Left renal pelvis (tissue), 4 donors: ENCODE measurements at places on chromosomes 3 and 15. TPM values are rescaled to one million over a fixed set of nuclear protein-coding genes. Genes with fewer than 3 reads are reported as not detected.
A peak's percentile ranks its signal among the peaks of the same experiment; 100 is the strongest.

GRCh38 chr3:186213946-186214345, 105.1 kb upstream of the ETV5 start:
- no peak for DNase-seq

- DNase-seq = peak; percentile 23
Observed at GRCh38 chr15:88704791-88705768, 66.3 kb downstream of the ISG20 start.

MME gene
- 21.9 TPM for polyA plus RNA-seq

- DNase-seq = no peak
Observed at GRCh38 chr3:133295199-133295901, 104.5 kb upstream of the BFSP2 start.

FETUB gene
- 0.22 TPM for polyA plus RNA-seq

- DNase-seq = peak; percentile 65
Observed at GRCh38 chr3:48685603-48686511, at the start of gene NCKIPSD. NCKIPSD (minus strand) TSS chr3:48685915; CDS start chr3:48685807, 108 bp downstream.

ISLR2 gene
- 2.4 TPM for polyA plus RNA-seq

DNA sequence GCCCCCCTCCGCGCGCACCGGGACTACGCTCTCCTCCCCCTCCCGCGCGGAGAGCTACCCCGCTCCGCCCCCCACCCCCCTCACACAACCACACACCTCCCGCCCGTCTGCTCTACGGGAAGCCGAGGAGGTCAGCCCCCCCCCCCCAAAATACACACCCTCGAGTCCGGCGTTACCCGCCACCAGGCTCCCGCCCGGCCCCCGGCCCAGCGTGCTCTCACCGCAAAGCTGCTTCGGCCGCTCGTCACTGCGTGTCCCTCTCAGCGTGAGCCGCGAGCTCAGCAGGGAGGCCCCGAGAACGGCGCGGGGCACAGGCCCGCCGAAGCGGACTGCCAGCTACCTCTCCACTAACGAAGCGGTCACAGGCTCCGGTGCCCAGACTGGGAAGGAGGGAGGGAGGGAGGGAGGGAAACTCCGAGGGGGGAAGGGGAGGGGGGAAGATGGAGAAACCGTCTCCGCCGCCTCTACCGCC, 252 bp downstream of the SIN3A start:
- no peak for DNase-seq

DNA sequence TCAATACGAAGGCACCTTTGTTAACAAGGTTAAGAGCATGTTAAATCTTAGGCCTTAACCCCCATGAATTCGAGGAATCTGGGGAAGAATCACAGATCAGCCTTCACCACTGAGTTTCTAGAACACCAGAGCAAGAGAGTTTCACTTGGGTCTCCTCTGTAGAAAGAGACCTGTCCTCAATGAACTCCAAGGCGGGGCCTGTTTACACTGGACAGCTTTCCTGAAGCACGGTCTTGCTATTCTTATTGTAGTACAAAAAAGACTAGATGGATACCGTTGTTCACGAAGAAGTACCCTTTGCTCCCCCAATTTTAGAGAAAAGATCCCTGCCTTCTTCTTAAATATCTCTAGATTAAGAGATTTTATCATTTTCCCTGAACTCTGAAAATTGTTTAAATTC, 64.9 kb downstream of the USF3 start:
- no peak for DNase-seq

- no peak for DNase-seq
Observed at GRCh38 chr15:48898032-48898431, 20.1 kb downstream of the EID1 start.

DNA sequence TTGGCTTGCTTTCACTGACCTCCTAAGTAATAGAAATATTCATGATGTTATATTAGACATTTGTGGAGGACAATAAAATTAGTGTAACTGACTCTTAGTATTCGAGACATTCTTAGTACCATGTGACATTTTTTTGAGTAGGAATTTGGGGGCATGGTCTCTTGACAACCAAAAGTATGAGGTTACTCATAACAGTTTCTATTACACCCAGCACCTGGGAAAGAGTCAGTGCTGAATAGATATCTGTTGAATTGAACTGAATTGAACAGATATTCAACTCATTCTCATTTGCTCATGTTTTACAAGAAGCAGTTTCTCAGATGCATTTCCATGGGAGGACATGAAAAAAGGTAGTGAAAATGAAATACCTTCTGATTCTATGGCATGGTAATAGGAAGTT, 84.4 kb downstream of the CMSS1 start:
- no peak for DNase-seq

UBAP1L gene
- polyA plus RNA-seq = 8.7 TPM

TRH gene
- 0.43 TPM for polyA plus RNA-seq

DNA sequence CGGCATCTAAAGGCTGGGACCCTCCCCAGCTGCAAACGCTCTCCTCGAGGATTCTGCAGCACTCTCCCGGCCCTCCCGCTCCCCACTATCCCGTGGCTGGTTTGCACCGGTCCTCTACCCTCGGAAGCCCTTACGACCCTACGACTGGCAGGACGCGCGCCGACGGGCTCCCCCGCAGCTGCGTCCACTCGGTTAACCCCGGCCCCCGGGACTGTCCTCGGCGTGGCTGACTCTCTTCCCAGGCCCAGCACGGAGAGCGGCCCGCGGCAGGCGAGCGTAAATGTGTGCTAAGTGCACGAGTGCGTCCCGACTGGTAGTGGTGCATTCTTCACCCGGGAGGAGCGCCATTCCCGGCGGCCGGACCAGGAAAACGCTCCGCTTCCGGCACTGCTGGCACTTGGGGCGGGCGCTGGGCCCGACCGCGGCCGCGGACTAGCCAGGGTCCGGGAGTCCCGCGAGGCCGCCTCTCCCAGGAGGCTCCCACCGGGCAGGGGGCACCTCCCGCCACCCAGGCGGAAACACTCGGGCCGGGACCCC, 508 bp downstream of the GORASP1 start:
- DNase-seq = no peak

- DNase-seq = no peak
Observed at GRCh38 chr3:146071632-146072031, 89.4 kb downstream of the PLOD2 start.

GRCh38 chr3:133747907-133748639, 1.9 kb downstream of the TF start:
- no peak for DNase-seq

- no peak for DNase-seq
Observed at GRCh38 chr3:102532901-102533300, 98.1 kb downstream of the ZPLD1 start.

DNA sequence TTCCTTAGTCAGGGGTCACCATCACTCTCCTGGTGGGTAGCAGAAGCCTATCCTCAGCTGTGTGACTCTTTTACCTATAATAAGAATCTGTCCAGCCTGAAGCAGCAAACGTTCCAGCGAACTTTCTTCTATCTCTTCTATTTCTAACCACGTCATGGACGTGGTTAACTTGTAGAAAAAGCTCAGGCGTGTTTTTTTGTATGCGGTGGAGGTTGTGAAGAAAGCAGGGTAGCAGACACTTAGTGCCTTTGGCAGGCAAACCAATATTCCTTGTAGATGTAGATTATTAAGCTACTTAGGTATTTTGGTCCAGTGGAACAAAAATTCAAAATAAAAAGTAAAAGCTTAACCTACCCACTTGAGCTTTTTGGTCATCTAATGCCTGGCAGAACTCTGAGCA, 31.8 kb upstream of the GPR171 start:
- DNase-seq = no peak

DNA sequence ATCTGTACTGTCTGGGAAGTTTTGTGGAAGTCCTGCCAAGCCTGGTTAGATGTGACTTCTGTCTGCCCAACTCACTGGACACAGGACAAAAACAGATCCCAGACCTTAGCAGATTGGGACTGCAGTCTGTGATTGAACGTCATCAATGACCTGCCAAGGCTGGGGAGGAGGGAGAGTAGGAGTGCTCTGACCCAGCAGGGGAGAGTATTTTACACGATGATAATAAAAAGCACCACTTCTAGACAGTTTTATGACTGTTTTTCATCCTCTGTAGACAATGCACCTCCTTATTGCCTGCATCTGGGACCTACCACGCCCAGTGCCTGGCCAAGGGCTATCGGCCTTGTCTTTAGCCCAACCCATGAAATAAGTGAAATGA, 102.3 kb upstream of the NR2E3 start:
- no peak for DNase-seq

GRCh38 chr3:196272826-196273225, 14.7 kb downstream of the PCYT1A start:
- DNase-seq = no peak

TMEM212 gene
- not detected for polyA plus RNA-seq

- no peak for DNase-seq
Observed at GRCh38 chr3:137081711-137082110, 123.9 kb downstream of the IL20RB start.

DNA sequence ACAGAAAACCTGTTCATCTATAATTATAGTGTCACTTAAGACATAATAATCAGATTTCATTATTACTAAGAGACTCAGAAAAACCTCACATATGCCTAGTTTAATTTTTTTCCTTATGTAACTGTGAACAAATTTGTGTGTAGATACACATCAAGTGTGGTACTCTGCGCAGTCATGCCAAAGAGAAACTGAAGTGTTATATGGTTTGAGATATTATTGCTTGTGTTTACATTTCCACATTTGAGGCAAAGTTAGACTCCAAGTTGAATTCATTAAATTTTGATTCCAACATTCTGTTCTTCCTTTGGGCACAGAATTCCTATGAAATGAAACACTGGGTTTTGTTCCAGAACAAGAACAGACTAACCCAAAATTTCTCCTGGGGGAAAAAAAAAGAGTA, 2.2 kb downstream of the MBNL1 start:
- DNase-seq = no peak

DNA sequence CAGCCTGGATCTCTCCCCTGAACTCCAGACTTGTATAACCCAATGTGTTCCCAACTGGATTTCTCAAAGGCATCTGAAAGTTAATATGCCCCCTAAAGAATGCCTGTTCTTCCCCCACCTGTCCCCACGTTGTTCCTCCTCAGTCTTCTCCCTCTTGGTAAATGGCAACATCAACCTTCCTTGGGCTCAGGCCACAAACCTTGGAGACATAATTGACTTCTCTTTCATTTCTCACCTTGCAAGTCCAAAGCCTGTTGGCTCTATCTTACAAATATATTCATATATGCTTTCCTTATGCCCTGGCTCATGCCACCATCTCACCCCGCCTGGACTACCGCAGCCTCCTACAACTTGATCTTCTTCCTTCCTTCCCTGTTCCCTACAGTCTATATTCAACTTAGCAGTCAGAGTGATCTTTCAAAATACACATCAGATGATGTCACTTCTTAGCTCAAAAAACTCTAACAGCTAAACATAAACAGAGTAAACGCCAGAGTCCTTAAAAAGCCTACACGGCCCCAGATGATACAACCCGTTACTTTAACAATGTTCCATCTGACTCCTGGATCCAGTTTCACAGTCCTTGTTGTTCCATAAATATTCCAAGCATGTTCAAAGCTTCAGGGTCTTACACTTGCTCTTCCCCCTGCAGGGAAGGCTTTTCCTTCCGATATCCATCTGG, 66.2 kb downstream of the ETV5 start:
- DNase-seq = no peak

DNASE1L3 gene
- polyA plus RNA-seq = 4.4 TPM

- no peak for DNase-seq
Observed at GRCh38 chr3:64584179-64584578, 103.6 kb downstream of the ADAMTS9 start.

RTP3 gene
- not detected for polyA plus RNA-seq

DNA sequence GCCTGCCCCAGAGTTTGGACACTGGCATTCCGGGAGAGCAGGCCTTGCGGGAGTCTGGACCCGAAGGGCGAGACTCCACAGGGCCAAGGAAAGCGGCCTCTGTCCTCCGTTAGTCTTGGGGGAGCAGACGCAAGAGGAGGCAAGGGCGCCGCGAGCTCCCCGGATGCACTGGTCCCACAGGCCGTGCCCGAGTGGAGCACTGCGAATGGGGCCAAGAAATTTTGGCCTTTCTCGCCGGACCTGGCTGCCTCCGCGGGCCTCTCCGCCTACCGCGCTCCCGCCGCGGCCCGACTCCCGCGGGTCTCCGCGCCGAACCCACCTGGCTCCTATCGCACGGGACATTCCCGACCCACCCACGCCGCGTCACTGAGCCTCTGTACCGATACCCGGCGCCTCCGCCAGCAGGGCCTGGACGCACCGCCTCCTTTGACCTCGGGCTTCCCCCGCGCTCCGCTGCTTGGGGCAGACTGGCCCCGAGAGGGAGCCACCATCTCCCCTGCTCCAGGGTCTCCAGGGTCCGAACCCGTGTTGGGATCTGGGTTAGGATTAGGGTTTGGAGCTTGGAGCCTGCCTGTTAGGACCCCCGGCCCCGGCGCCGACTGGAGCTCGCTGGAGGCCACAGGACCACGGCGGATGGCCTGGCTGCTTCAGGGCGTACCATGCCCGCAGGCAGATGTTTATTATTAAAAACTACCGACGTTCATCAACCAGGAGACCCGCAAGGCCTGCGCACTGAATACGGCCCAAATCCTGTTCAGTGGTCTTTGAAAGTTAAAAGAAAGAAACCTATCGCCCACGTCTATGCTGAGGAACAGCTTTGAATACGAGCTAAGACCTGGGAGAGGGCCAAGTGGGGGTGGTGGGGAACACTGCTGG, 11.7 kb downstream of the SHOX2 start:
- DNase-seq = no peak
